ENCODE measurements at places on chromosomes 2 and 18. TPM values are rescaled to one million over a fixed set of nuclear protein-coding genes. Genes with fewer than 3 reads are reported as not detected.

- DNase-seq, result no peak
- H3K4me3 ChIP-seq, result no peak overlapping the region
- no peak overlapping the region for H3K27ac ChIP-seq
- H3K4me1 ChIP-seq, result no peaks in the 10 kb centered on the region
Measured at GRCh38 chr18:10420561-10421352, 33.7 kb upstream of the APCDD1 start.

DNA sequence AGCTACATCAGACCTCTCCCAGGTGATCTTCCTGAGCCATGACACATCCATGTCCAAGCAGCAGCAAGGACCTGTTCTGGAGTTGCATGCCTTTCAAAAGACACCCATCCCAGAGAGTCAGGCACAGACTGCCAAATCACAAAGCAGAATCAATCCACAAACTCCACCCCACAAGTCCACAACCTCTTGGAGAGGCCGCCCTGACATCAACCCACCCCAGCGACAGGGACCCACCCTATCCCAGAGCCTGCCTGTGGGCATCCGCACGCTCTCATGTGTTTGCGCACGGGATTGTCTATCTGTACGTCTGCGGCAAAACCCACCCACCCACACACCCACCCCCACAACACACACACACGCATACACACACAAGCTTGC is 11.9 kb downstream of the SMAD7 start:
- peaks cover 99% of the 10 kb centered on the region for H3K4me1 ChIP-seq
- no peak for DNase-seq
- no peak overlapping the region for H3K4me3 ChIP-seq
- H3K36me3 ChIP-seq, result peaks cover 16% of the 10 kb centered on the region

DNA sequence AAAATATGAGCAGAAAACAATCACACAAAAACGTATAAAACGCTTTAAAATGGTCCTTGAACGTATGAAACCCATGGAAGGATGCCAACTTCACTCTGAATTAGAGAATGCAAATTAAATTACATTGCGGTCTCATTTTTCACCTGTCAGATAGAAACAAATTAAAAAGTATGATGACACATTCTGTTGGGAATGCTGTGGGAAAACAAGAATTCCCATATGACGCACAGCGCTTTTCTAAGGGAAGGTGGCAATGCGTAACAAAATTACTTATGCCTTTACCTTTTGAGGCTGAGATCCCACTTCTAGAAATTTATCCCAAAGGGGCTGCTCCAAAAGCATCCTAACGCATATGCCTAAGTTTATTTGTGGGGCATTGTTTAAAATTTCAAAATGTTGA is 3.8 kb upstream of the RPS7 start:
- no peak overlapping the region for H3K27ac ChIP-seq
- H3K36me3 ChIP-seq, result peaks cover under 1% of the 10 kb centered on the region
- DNase-seq, result no peak
- H3K4me1 ChIP-seq, result peaks cover 24% of the 10 kb centered on the region
- no peaks in the 10 kb centered on the region for H3K27me3 ChIP-seq

DNA sequence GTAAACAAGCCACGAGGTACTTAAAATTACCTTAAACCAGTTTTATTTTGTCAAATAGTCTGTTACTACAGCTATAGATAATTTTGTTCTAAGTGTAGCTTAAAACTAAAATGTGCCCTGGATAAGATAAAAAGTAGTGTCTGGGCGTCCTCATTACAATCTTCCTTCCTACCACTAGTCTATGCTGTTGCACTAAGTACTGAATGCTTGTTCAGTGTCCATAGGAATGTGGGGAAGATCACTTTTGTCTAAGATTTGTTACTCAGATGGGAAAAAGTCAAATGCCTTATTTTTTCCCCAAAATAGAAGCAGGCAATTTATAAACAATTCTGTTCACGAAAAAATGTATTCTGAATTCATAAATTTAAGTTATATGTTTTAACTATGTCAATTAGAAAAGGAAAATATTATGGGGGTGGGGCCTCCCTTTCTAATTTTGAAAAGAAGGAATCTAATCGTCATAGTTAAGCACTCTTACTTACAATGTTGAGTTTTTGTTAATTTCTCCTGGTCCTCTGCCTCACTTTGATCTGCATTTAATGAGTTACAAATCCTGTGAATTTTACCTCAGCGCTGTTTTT is 140.4 kb upstream of the VRK2 start:
- no peaks in the 10 kb centered on the region for H3K27me3 ChIP-seq
- no peak overlapping the region for H3K4me3 ChIP-seq
- DNase-seq, result peak; percentile 62
- H3K36me3 ChIP-seq, result no peaks in the 10 kb centered on the region
- H3K27ac ChIP-seq, result no peak overlapping the region
- H3K4me1 ChIP-seq, result no peaks in the 10 kb centered on the region

GRCh38 chr2:113255140-113256070 is 23.3 kb downstream of the PAX8 start:
- H3K27ac ChIP-seq, result no peak overlapping the region
- H3K27me3 ChIP-seq, result peaks cover 17% of the 10 kb centered on the region
- H3K36me3 ChIP-seq, result no peaks in the 10 kb centered on the region
- peaks cover 11% of the 10 kb centered on the region for H3K4me1 ChIP-seq
- DNase-seq, result no peak

GRCh38 chr18:31104444-31104843 is 2.2 kb upstream of the DSC2 start:
- H3K27me3 ChIP-seq, result no peaks in the 10 kb centered on the region
- H3K4me3 ChIP-seq, result no peak overlapping the region
- H3K4me1 ChIP-seq, result peaks cover 19% of the 10 kb centered on the region
- no peaks in the 10 kb centered on the region for H3K36me3 ChIP-seq
- DNase-seq, result no peak

- no peak for DNase-seq
- no peaks in the 10 kb centered on the region for H3K36me3 ChIP-seq
- no peak overlapping the region for H3K4me3 ChIP-seq
- no peaks in the 10 kb centered on the region for H3K4me1 ChIP-seq
- no peak overlapping the region for H3K27ac ChIP-seq
- no peaks in the 10 kb centered on the region for H3K27me3 ChIP-seq
Measured at GRCh38 chr2:216967889-216968288, 108.0 kb upstream of the TNP1 start.

DNA sequence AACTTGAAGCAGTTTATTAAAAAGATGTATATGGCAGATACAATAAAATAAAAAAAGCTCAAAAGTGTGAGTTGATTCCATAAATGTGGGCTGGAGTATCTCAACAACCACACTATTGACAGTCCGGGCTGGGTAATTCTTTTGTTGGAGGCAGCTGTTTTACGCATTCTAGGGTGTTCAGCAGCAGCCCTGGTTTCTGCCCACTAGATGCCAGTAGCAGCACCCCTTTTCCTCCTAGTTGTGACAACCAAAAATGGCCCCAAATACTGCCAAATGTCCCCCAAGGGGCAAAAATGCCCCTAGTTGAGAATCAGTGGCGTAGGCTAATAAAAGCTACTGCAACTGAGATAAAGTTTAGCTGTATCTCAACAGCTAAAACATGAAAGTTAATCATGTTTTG is 44.8 kb downstream of the CHMP3 start:
- DNase-seq, result peak; percentile 39
- no peak overlapping the region for H3K27ac ChIP-seq
- peaks cover 2% of the 10 kb centered on the region for H3K36me3 ChIP-seq
- no peaks in the 10 kb centered on the region for H3K27me3 ChIP-seq

DNA sequence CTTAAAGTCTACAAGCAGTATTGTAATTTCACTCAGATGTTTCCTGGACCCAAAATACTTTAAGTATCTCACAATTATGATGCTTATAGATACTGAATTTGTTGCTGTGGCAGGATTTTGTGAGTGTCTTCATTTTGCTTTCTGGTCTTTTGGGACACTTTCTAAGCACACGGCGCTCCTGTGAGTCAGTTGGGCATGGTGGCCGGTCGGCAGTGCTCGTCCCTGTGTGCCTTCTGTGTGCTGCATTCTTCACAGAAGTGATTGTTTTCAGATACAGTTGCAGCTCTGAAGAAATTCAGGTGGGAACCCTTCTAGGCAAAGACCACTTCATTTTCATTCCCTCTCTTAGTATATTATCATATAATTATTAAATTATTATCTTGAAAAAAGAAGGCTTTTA is 273.3 kb downstream of the ZNF407 start:
- no peaks in the 10 kb centered on the region for H3K4me1 ChIP-seq
- DNase-seq, result no peak
- H3K27me3 ChIP-seq, result no peaks in the 10 kb centered on the region
- H3K36me3 ChIP-seq, result no peaks in the 10 kb centered on the region

The LIMS2 gene
- total RNA-seq, result 1.0 TPM

DNA sequence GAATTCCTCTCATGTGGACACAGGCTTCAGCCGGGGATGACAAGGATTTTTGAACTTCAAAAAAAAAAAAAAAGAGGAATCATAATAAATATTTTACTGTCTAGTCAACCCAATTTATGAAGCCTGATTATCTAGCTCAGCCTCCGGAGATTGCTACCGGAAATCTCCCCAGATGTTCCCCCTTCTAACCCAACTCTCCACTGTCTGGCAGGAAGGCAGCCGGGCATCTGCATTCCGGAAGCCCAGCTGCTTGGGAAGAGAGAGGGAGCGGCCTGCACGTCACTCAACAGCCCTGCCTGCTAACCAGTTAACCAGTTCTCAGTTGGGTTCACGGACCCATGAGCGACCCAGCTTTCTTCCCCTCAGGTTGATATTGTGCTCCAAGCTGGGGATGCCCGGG is 87.2 kb upstream of the POU3F3 start:
- H3K4me3 ChIP-seq, result no peak overlapping the region
- DNase-seq, result no peak
- no peak overlapping the region for H3K27ac ChIP-seq
- H3K36me3 ChIP-seq, result no peaks in the 10 kb centered on the region
- H3K4me1 ChIP-seq, result no peaks in the 10 kb centered on the region

DNA sequence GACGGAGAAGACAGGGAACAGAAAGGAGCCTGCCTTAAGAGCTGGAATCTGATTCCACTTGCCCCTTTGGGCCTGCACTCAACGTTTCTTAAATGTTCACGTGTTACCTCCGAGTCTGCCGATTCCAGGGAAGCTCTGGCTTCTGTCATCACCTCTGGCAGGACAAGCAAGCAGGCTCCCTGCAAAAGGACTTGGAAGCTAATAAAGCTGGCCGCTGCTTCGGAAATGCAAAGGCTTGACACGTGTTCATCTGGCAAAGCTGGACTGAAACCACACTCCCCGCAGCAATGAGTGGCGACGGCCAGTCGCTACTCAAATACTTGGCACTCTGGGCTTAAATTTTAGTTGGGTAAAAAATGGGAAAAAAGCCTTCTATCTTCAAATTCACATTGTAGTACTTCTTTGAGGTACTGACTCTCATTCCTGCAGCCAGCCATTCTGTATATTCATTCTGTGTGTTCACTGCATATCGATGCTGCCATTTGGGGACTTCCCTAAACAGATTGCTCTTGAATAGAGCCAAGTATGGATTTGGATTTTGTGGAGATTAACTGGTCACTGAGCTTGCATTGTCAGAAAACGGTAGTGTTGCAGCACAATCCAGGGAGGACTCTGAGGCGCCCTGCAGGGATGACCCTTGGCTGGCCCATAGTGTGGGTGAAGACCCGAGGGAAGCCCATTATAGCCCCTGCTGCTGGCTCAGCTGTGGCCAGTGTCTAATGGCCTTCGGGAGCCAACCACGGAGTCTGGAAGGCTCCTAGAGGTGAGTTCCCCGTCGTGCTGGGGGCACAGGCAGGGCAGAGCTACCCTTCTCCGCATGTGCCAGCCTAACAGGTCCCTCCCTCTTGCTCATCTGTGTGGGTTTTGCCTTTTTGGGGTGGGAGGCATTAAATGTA is 231.5 kb downstream of the PRKCE start:
- no peak overlapping the region for H3K4me3 ChIP-seq
- H3K27me3 ChIP-seq, result no peaks in the 10 kb centered on the region
- no peak overlapping the region for H3K27ac ChIP-seq
- DNase-seq, result no peak
- H3K4me1 ChIP-seq, result no peaks in the 10 kb centered on the region

DNA sequence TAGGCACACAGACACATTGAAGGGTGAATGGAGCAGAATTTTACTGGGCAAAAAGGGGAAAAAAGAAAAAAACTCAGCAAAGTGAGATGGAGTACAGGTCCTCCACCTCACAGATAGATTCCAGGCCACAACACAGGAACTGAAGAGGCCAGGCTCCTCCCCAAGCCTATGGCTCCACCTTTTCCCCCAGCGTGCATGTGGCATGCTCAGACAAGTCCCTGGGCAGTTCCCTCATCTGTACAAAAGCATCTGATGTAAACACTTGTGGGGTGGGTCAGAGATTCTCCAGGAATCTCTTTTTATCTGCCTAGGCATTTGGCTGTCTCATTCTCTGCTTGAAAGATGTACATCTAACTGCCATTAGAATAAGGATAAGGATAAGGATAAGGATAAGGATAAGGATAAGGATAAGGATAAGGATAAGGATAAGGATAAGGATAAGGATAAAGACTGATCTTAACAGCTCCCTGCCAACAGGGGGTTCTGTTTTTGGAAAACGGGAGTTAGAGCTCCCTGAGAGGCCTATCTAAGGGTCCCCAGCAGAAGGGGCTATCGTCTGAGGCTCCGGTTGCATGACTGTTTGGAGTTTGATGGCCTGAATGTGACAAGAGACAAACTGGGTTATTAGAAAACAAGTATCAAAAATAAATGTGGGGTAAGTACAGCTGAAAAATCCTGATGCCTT is 17.2 kb upstream of the ASXL3 start:
- no peaks in the 10 kb centered on the region for H3K36me3 ChIP-seq
- H3K27me3 ChIP-seq, result no peaks in the 10 kb centered on the region
- DNase-seq, result peak; percentile 7

The APLF gene
- 2.2 TPM for total RNA-seq

- no peaks in the 10 kb centered on the region for H3K36me3 ChIP-seq
- H3K27me3 ChIP-seq, result no peaks in the 10 kb centered on the region
- no peak overlapping the region for H3K4me3 ChIP-seq
- no peak overlapping the region for H3K27ac ChIP-seq
- peaks cover 16% of the 10 kb centered on the region for H3K4me1 ChIP-seq
Measured at GRCh38 chr2:234643407-234643806, 146.5 kb upstream of the ARL4C start.

GRCh38 chr18:72866901-72867745 is 664 bp downstream of the NETO1 start:
- no peaks in the 10 kb centered on the region for H3K4me1 ChIP-seq
- H3K27me3 ChIP-seq, result no peaks in the 10 kb centered on the region
- DNase-seq, result no peak
- H3K36me3 ChIP-seq, result no peaks in the 10 kb centered on the region

- no peaks in the 10 kb centered on the region for H3K36me3 ChIP-seq
- H3K4me1 ChIP-seq, result no peaks in the 10 kb centered on the region
- H3K27ac ChIP-seq, result no peak overlapping the region
- DNase-seq, result no peak
- H3K4me3 ChIP-seq, result no peak overlapping the region
Measured at GRCh38 chr2:66443979-66444861, 9.3 kb downstream of the MEIS1 start.

DNA sequence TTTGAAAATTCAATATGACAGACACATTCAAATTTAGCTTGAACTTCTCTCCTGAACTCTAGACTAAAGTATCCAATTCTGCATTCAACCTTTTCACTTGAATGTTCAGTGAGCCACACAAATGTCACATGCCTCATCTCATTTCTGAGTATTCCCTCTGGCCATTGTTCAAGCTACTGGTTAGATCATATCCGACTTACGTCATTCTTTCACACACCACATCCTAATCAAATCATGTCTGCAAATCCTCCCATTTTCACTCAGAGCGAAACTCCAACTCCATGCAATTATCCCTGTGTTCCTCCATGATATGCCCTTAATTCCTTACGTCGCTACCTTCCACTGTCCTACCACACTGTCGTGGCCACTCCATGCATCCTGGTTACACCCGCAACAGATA is 425.1 kb downstream of the CBLN2 start:
- H3K4me1 ChIP-seq, result no peaks in the 10 kb centered on the region
- DNase-seq, result no peak
- no peak overlapping the region for H3K4me3 ChIP-seq
- no peak overlapping the region for H3K27ac ChIP-seq

Measured in HepG2 (cell line).